ENCODE measurements at places on chromosomes 1 and 21.

DNA sequence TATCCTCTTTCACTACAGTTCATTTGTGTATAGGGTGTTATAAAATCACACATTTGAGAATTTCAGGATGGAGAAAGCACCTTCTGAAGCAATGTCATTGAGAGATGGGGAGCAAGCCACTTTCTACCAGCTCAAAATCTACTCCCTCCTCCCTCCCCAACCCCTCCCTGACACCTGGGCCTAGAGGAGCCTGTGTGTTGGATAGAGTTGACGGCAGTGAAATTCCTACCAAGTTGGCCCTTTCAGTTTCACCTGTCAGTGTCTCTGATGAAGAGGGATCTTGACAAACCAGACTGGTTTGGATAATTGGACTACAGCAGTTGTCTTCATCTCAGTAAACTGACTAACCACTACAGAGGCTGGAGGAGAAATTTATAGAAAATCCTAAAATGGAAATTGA lies 125.0 kb upstream of the HOOK1 start:
- no peak for DNase-seq

- no peak for DNase-seq
Measured at GRCh38 chr1:175178056-175178455, 14.5 kb downstream of the KIAA0040 start.

DNA sequence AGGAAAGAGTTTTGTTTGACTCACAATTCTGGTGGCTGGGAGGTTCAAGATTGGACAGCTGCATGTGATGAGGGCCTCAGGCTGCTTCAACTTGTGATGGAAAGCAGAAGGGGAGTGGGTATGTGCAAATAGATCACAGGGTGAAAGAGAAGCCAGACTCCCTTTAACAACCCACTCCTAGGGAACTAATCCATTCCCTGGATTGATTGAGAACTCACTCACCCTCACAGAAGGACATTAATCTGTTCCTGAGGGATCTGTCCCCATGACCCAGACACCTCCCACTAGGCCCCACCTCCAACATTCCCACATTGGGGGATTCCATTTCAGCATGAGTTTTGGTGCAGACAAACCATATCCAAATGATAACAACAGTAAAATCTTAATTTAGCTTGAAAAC lies 25.6 kb downstream of the UBE2T start:
- DNase-seq = no peak

- DNase-seq = no peak
Measured at GRCh38 chr1:163747261-163747660, 425.5 kb downstream of the NUF2 start.

- no peak for DNase-seq
Measured at GRCh38 chr21:45769294-45769693, 125.8 kb downstream of the PCBP3 start.

- no peak for DNase-seq
Measured at GRCh38 chr1:215529571-215529970, 37.5 kb upstream of the KCTD3 start.

Measured in prostate gland (tissue), 2 donors.